ENCODE measurements at places on chromosomes 5 and 9. TPM values are rescaled to one million over a fixed set of nuclear protein-coding genes. Genes with fewer than 3 reads are reported as not detected.

SV2C gene
- total RNA-seq, result under 0.01 TPM

SPRY4 gene
- total RNA-seq, result 23.7 TPM

FOXI1 gene
- total RNA-seq, result not detected

FAM163B gene
- 1.2 TPM for total RNA-seq

FGD3 gene
- total RNA-seq, result not detected

RAPGEF6 gene
- 10.8 TPM for total RNA-seq

SLC6A18 gene
- not detected for total RNA-seq

OLFM1 gene
- total RNA-seq, result 0.29 TPM
